ENCODE measurements at places on chromosomes 7 and 10. TPM values are rescaled to one million over a fixed set of nuclear protein-coding genes. Genes with fewer than 3 reads are reported as not detected.

DNA sequence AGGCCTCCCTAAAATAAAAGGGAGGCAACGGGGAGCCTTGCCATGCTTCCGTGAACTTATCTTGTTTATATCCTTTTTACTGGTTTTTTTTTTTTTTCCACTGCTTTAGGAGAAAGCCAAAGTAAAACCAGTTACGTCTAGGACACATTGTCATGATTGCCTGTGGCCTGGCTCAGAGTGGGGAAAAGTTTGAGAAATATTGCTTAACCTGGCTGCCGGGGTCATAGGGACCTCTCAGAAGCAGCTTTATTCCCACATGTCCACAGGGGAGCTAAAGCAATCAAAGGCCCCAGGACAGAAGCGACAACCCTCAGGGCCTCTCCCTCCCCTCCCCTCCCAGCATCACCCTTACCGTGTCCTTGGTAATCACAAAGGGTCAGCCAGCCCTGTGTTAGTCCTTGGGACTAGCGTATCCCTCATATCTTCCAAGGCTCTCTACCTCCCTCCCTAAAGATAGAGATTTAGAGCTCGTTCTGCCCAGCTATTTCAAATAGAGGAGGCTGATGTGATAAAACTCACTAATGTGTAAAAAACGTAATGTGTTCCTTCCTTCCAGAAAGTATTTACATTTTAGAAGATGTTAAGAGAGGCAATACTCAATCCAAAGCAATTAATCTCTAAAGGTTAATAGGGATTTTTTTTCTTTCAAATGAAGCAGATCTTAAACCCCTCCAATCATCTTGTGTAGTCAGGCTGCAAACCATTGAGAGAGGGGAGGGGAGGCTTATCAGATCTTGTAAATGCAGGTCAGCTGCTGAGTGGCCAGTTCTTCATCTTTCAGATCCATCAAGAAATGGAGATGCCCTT lies 64.8 kb upstream of the PRKAR2B start:
- no peak for DNase-seq
- no peaks in the 10 kb centered on the region for H3K36me3 ChIP-seq
- H3K4me1 ChIP-seq, result no peaks in the 10 kb centered on the region
- H3K27ac ChIP-seq, result no peak overlapping the region

DNA sequence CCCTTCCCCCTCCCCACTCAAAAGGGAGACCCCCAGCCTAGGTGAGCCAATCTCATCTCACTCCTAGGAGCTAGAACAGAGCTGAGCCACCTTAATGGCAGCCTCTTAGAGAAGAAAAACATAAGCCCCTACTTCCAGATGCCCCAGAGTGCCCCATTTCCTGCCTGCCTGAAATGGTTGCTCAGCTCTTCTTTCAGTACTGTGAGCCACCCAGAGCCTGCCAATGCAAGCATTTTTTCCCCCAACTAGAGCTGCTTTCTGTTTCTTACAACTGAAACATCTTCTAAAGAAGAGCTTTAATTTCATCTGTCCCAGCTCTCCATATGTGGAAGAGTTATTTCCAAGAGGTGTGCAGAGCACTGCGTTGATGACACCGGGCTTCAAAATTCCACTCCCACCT lies 136.7 kb downstream of the PLPP4 start:
- no peak for DNase-seq
- no peak overlapping the region for H3K27ac ChIP-seq
- H3K4me3 ChIP-seq, result no peak overlapping the region
- H3K27me3 ChIP-seq, result no peaks in the 10 kb centered on the region
- no peaks in the 10 kb centered on the region for H3K4me1 ChIP-seq
- H3K36me3 ChIP-seq, result no peaks in the 10 kb centered on the region

DNA sequence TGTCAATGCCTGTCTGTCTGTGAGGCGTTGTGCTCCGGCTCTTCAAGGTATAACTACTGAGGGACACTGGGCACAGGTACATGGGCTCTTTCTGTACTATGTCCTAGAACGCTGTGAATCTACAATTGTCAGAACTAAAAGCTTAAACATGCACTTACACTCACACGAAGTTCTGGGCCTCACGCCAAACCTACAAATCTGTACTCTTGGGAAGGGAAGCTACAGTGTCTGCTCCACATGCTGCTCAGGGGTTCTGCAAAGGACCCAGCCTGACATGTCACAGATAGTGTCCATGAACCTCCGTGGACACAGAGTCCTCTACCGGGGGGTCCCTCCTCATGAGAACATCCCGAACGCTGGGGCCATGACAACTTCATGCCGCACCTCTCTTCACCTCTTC lies 268.7 kb downstream of the WDR37 start:
- peaks cover 17% of the 10 kb centered on the region for H3K27me3 ChIP-seq
- no peak for DNase-seq
- H3K4me3 ChIP-seq, result no peak overlapping the region
- no peaks in the 10 kb centered on the region for H3K36me3 ChIP-seq
- no peaks in the 10 kb centered on the region for H3K4me1 ChIP-seq
- no peak overlapping the region for H3K27ac ChIP-seq

- no peak overlapping the region for H3K27ac ChIP-seq
- peaks cover 13% of the 10 kb centered on the region for H3K27me3 ChIP-seq
Observed at GRCh38 chr10:78196964-78197363, 163.3 kb downstream of the RPS24 start.

DNA sequence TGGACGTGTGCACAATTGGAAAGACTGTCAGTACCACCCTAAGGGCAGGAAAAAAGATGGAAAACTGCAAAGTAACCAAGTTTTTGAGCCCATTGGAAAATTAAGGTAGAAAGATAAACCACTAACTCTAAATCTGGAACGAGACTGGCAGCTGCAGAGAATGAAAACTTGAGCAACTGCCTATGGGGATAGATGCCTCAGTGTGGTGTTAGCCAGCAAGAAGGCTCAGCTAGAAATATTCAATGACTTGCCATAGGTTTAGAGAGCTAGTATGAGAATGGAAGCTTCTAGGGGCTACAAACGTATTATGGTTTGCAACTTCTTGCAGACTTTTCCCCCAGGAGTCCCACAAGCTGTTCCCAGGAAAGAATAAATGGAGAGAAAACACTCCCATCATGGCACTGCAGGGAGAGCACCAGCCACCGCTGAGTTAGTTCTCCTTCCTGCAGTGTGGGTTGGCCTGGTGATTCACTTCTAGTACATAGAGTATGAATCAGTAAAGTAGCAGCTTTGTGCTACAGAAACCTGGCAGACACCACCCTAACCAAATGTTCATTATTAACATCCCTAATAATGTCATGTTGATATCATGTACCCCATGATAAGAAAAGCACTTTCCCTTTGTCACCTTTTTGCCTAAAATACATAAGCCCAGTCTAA lies 372.4 kb upstream of the VWC2 start:
- no peaks in the 10 kb centered on the region for H3K4me1 ChIP-seq
- no peaks in the 10 kb centered on the region for H3K27me3 ChIP-seq
- DNase-seq, result no peak
- no peaks in the 10 kb centered on the region for H3K36me3 ChIP-seq

DNA sequence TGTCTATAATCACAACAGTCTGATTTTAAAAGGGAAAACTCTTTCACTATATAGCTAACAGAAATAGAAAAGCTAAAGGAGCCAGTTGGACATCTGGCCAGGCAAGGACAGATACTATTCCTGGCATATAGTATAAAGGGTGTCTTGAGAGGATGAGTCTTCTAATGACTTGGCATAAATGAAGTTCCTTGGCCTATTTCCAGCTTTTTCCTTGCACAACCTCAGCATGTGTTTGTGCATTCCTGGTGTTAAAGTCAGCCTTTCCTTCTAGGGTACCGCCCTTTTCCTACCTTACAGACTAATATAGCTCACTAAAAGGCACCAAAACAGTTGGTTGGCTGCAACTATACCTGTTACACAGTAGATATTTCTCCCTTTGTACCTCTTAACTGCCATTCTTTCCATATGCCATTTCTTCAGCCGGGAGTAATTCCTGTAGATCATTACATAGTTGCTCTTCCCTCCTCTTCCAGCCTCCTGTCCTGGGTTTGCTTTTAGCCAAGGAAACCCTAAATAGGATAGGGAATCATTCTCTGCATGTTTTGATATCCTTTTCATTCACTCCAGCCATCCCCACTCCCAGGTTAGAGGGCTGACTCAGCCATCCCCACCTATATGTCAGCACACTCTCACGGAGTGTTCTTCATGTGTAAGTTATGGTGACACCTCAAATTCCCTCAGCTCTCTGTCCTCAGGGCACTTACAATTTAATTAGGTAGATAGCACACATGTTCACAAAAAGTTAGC lies 102.1 kb upstream of the MDFIC start:
- no peaks in the 10 kb centered on the region for H3K36me3 ChIP-seq
- H3K4me3 ChIP-seq, result no peak overlapping the region
- no peak for DNase-seq

The LRIT1 gene
- total RNA-seq, result not detected
